ENCODE measurements at places on chromosomes 2 and 18.

GRCh38 chr2:130843321-130843985 is 6.7 kb downstream of the ARHGEF4 start:
- DNase-seq: no peak

DNA sequence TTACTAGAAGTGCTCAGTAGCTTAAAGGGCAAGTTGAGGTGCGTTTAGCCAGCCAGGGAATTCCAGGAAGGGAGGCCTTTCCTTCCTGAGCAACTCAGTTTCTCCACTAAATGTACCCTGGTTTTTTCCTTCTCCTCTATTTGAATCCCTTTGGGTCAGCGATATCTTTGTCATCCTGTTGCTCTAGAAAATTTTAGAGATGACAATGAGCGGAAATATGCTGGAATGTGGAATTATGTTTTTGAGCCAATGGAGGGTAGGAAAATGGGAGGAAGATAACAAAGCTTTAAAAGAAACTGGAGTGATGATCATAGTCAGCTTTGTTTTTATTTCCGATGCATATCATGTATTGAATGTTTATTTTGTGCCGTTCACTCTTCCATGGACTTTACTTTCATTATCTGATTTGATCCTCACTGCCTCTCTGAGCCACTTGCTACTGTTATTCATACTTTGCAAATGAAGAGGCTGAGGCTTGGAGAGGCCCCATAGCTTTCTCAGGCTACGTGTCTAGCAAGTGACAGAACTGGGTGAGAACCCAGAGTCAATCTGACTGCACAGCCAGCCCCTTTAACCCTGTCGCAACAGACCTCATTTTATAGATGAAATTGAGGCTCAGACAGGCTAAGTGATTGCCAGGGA is 67.3 kb downstream of the NTSR2 start:
- DNase-seq: no peak

DNA sequence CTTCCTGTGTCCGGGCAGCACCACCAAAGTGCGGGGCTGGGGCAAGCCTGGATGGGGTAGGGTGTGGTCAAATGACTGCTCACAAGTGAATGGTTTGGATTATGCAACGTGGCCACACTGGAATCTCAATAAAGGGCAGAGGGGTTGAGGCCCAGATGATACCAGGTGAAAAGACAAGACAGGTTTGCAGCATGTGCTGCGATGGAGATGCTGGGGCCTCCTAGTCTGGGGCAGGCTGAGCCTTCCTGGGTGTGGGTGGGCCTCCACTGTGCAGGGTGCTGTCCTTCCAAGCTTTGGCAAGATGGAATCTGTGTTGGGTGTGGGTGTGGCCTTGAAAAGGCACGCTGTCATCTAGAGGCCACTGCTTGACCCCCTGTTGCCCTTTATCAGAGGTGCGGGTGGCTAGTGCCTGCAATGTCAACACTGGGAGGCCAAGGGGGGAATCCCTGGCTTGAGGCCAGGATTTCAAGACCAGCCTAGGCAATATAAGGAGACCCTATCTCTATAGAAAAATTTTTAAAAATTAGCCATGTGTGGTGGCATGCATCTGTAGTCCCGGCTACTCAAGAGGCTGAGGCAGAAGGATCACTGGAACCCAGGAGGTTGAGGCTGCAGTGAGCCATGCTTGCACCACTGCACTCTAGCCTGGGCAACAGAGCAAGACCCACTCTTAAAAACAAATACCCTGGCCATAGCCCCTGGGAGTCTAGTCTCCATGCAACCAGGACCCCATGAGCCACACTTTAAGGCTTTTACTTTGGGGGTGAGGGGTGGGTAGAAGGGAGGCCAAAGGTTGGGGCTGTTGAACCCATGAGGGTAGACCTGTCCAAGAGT is 13.8 kb downstream of the RRM2 start:
- no peak for DNase-seq

DNA sequence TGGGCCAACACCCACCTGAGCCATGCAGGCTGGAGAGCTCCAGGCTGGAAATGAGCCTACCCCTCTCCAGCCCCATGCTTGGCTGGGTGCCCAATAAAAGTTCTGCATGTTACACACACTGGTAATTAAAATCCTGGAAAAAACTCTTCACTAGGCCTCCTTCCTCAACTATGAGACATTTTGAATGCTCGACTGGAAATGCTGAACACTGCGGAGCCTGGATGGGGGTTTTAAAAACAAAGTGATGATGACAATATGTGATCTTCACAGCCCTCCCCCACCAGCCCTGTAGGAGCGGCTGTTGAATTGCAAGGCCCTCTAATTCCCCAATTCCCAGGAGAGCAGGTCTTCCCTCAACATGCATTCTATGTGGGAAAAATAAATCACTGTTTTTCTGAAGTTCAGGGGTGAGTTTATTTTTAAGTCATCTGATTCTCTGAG is 179.2 kb downstream of the TTC32 start:
- no peak for DNase-seq

Measured in AG04449 (cell line).